ENCODE measurements at places on chromosomes 5 and 9.
A peak's percentile ranks its signal among the peaks of the same experiment; 100 is the strongest.

DNA sequence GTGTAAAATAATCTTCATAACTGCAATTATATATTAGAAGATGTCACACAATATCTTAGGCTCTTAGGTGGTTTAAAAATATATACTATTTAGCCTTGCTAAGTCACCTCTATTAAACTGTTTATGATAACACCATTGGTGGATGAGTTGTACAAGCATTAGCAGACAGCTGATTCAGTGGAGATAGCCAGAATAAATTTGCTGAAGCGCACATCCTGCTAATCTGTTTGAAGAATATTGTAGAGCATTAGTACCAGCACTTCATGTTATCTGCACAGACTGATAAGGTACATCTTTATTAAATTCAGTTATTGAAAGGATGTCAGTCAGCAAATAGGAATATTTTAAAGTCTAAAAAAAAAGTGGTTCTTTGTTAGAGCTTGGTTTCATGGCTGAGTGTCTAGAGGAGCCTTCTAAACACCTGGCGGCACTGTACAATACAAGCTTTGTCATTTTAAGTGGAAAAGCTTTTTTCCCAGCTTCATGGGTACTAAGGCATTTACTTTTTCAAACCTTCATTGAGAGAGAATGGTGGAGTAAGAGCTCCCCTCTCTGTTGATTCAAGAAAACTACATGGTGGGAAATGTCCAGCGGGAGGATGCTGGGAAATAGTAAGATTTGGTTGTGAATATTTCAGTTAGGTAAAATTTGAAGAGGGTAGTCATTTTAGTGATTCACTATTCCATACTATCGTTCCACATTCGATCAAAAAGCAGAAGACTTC is 275.1 kb downstream of the SLF1 start:
- DNase-seq = no peak

DNA sequence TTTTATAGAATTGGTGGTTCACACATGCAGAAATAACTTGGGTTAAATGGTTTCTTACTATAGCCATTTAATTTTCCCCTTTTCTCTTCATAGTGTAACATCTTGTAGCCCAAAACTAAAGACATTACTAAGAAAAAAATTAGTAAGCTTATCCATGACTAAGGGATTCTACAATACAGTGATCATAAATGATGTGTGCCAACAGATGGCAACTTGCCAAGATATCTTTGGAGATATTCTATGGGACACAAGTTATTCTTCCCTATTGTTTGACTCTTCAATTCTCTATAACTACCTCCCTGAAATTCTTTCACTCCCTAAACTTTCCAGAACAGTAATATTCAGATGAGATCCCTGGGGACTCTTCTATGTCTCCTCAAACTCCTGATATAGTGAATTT is 580.6 kb downstream of the PTPRD start:
- no peak for DNase-seq

DNA sequence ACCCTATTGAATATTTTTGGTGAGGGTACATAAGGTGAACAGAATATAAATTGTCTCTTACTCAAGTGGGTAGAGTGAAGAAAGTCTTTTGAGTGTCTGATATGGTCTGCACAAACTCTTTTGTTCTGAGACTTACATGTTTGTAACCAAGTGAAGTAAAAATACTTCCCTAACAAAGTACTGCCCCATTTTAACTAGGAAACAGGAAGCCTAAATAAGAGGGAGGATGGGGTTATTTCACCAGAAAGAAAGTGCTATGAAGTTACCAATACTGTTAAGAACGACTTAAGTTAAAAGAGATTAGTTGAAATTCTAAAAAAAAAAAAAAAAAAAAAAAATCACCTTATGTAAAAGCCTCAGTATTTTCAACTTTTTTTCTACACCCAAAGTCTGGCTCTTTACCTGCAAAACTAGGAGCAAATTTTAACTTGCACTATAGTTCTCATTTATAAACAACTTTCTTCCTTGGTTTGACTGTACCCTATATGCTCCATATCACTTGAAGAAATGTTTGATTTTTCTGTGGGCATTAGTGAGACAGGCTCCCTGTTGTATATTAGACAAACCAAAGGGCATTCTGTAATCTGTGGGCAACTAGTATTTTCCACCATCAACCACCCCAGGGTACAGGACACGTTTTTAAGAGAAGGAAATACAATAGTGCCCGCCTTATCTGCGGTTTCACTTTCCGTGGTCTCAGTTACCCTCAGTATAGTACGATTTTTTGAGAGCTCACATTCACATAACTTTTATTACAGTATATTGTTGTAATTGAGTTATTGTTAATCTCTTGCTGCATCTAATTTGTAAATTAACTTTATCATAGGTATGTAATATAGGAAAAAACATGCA is 127.7 kb downstream of the NR3C1 start:
- no peak for DNase-seq

DNA sequence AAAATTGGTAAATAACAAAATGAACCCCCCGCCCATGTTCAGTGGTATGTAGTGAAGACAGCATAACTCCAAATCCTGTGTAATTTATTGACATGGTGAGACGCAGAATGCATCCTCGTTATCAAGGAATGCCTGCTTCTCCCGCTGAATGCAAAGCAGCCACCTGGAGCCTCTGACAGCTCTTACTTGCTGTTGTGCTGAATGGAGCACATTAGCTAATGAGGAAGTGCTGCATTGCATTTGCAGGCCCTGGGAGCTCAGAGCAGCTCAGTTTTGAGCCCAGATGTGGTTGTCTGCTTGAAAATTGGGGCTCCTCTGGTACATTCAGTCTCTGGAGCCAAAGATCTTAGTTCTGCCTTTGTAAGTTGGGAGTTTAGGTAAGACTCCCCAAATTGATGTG is 28.9 kb downstream of the PLAC8L1 start:
- DNase-seq = no peak

- DNase-seq = no peak
These were observed 239.3 kb upstream of the GRIN3A start for GRCh38 chr9:101977614-101978210.

DNA sequence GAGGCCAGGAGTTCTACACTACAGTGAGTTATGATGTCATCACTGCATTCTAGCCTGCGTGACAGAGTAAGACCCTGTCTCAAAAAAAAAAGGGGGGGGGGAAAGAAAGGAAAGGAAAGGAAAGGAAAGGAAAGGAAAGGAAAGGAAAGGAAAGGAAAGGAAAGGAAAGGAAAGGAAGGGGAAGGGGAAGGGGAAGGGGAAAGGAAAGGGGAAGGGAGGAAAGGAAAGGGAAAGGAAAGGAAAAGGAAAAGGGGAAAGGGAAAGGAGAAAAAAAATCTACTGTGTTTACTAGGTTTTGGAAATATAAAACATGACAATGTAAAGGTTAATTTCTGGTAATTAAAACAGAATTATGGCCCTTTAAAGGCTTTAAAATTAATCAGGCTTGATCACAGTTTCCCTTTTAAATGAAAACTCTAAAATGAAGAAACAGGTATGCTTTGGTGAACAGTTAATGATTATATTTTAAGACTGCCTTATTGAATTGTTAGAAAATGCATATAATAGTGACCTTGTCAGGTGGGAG is 131.9 kb upstream of the POU5F2 start:
- DNase-seq = no peak

GRCh38 chr5:170451747-170452365 is 52.0 kb upstream of the KCNIP1 start:
- peak; percentile 48 for DNase-seq

DNA sequence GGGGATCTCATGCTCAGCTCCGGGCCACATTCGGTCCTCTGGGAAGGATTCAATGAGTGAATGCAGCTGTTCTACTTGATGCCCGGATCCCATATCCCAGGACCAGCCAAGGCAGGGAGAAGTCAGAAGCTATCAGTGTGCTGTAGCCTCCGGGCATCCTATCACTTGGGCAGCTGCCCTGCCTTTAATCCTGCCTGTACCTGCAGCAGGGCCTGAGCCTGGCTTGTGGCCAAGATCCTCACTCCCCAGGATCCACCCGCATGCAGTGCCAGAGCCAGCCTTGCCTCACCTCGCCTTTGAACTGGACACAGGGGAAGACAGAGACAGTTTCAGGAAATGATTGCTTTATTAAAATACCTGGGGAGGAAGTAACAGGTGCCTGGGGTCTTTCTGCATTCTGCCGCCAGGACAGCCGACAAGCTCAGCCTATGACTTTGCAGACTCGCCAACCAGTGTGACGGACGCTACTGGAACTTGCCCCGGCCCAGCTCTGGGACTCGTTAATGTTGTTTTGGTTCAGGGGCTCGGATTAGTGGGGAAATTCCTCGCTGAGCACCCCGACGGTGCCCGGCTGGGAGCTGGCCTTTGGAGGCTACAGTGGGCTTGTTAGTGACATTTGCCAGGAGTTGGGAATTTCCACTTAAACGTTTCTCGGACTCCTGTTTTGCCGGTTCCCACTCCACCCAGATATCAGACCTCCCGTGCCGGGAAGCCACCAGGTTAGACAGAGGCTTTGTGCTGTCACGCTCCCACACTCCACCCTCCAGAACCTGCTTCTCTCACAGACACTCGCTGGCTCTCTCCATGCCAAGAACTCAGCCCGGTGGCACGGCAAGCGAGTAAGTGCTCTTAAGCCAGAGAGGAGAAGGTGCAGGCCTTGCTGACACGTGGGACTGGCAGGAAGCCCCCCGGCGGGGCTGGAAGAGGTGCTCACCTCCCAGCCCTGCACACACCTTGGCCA is 721 bp downstream of the PTGES start:
- no peak for DNase-seq

- no peak for DNase-seq
These were observed 56.2 kb upstream of the PSD2 start for GRCh38 chr5:139739150-139739974.

DNA sequence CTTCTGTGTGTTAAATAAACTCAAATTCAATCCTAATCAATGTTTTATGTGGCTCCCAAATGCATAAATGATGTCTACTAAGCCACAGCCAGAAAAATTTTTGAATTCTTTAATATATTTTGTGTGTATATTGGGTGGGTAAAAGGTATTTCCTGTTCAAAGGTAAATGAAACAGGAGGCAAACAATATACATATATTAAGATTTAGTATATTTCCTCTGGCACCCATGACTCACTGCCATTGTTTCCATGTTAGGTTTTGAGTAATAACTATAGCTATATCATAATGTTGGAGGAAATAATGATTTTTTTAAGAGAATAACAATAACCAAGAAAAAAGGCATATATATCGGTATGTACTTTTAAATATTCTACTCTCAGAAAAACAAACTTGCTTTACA is 1071.9 kb upstream of the CDH10 start:
- no peak for DNase-seq

- DNase-seq = no peak
These were observed 66.3 kb downstream of the PRELID2 start for GRCh38 chr5:145768863-145769262.

GRCh38 chr9:92151691-92152393 is 36.6 kb upstream of the SPTLC1 start:
- DNase-seq = no peak

- no peak for DNase-seq
These were observed 129.6 kb downstream of the EPB41L4A start for GRCh38 chr5:112289465-112289864.

DNA sequence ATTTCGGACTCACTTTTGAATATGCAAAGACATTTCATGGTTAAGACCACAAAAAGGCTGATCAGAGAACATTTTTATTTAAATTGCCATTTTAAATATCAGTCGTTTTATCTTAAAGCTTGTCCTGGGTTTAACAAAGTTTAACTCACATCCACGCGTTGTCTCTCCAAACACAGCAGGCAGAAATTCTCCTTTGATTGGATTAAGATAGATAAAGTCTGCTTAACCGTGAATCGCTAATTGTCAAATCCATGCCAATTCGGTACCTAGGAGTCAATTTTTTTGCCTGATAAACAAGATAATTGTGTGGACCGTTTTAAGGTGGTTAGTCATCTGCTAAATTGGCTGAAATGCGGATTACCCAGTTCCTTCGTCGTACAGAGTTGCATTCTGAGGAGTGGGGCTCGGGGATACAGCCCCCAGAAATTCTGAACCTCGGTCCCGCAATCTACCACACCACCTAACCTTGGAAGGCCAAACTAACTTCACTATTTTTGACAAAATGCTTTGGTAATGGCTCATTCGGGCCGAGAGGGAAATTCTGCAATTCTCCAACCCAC is 665 bp upstream of the BTF3 start:
- DNase-seq = no peak

GRCh38 chr9:34499076-34499475 is 23.7 kb downstream of the ENHO start:
- no peak for DNase-seq

DNA sequence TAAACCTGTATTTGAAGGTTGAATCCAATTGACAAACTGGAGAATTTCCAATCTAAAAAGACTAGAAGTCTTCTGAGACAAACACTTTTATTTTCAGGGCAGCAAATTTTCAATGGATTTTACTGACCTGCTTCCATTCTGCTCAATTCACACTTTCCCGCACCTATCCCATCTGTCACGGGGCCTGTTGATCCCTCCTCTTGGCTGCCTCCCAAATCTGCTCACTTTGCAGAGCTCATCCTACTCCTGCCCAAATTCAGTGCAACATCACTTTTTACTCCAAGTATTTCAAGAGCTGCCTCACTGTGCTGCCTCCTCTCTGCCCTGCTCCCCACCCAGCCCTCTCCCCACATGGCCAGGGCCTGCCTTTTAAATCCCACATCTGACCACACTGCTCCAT is 35.1 kb downstream of the GOLM1 start:
- no peak for DNase-seq

GRCh38 chr5:107831612-107832395 is 161.1 kb upstream of the EFNA5 start:
- DNase-seq = no peak

DNA sequence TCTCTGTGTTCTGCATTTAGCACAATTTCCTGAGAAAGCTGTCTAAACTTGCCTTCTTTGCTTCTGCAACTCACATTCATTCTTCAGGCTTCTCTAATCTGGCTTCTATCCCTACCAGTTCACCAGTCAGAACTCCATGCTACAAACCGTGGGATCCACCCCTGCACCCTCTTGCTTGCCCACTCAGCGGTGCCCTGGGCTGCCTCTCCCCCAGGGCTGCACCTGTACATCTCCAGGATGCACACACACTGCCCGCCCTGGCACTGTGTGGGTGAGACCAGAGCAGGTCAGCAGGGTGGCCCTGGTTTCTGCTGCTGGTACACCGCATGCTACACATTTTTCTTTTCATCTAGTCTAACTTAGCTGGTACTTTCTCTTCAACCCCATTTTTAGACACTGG is 127.1 kb downstream of the FANCC start:
- DNase-seq = no peak

DNA sequence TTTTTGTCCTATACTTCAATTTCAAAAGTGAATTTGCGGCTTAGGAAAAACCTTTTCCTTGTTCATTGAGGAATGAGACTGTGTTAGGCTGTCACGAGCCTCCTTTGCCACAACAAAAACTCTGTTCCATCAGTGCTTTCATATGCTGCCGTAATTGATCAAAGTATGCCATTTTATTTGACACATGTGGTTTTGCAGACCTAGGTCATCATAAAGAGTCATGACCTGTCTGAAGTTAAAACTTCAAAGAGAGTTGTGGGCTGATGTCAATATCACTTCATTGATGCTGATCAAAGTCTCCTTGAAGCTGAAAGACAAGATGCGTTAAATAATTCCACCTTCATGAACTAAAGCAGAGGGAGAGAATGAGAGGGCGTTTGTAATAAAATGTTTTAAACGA is 55.5 kb downstream of the SYK start:
- DNase-seq = no peak

Measured in CD4-positive, alpha-beta T cell treated with Interleukin-15 for 1 hour (primary cell).